ENCODE measurements at places on chromosomes 7 and 10.
A peak's percentile ranks its signal among the peaks of the same experiment; 100 is the strongest.

DNA sequence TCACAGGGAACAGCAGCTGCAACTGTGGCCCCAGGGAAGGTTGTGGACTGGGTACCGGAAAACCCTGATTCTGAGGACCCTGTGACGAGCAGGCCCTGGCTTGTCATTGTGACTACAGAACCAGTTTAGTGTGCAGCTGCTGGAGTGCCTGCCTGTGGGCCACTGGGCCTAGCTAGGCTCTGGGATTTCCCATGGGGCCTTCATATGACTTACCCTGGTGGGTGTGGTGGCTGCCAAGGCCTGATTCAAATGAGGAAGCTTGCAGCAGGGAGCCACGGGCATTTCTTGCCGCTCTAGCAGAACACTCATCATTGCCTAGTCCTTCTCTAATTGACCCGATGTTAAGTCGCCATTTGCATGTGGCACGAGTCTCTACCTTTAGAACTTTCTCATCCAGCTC, 14.7 kb upstream of the CAMK2G start:
- DNase-seq: peak; percentile 87

DNA sequence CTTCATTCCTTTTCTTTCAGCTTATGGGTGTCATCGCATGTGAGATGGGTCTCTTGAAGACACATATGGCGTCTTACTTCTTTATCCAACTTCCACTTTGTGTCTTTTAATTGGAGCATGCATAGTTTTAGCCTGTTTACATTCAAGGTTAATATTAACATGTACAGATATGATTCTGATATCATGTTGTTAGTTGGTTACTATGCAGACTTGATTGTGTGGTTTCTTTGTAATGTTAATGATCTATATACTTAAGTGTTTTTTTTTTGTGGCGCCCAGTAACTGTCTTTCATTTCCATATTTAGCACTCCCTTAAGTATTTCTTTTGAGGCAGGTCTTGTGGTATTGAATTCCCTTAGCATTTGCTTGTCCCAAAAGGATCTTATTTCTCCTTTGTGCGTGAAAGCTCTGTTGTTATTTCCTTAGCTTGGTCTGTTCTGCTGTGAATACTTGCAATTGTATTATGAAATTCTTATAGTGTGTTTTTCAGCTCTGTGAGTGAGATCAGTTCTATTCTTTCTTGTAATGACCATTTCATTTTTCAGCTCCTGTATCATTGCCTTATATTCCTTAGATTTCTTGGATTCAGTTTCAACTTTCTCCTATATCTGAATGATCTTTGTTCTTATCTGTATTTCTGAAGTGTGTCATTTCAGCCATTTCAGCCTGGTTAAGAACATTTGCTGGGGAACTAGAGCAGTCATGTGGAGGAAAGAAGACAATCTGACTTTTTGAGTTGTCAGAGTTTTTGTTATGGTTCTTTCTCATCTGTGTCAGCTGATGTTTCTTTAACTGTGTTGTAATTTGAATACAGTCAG, 88.4 kb downstream of the ABCA13 start:
- DNase-seq: no peak

DNA sequence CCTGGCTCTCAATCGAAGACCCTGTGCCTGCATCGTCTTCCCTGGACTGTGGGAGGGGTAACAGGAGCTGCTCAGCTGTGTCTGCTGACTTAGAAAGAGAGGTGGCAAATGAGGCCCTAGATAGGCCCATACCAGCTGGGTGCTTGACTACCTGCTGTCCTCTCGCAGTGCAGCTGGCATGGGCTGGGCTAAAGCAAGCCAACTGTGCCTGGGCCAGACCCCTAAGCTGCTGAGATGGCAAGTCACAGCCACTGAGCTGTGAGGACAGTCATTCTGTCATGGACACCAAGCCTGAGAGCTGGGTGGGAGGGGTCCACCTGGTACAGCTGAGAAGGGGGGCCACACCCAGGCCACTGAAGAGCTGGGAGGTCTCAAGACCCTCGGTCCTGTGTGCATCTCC, 45.8 kb upstream of the AQP1 start:
- no peak for DNase-seq

- peak; percentile 5 for DNase-seq
Measured at GRCh38 chr7:141649137-141649864, 52.7 kb downstream of the DENND11 start.

DNA sequence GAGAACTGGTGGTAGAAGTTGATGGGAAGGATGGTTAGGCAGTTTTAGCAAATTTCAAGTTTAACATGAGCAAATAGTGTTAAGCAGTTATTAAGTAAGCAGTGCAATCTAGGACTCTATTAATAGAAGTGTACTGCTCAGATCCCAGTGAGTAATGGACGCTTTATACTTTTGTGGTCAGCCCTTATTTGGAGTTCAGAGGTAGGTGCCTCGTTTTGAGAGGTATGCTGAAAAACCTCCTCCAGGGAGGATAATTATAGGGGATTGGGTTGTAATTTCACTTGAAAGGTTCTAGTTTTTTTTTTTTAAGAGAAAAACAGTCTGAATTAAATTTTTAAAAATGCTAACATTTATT, 33.5 kb upstream of the CCDC7 start:
- peak; percentile 46 for DNase-seq

- no peak for DNase-seq
Measured at GRCh38 chr7:70573071-70573661, 558.8 kb upstream of the GALNT17 start.

GRCh38 chr7:66627881-66628360, 760 bp upstream of the KCTD7 start:
- DNase-seq: no peak

DNA sequence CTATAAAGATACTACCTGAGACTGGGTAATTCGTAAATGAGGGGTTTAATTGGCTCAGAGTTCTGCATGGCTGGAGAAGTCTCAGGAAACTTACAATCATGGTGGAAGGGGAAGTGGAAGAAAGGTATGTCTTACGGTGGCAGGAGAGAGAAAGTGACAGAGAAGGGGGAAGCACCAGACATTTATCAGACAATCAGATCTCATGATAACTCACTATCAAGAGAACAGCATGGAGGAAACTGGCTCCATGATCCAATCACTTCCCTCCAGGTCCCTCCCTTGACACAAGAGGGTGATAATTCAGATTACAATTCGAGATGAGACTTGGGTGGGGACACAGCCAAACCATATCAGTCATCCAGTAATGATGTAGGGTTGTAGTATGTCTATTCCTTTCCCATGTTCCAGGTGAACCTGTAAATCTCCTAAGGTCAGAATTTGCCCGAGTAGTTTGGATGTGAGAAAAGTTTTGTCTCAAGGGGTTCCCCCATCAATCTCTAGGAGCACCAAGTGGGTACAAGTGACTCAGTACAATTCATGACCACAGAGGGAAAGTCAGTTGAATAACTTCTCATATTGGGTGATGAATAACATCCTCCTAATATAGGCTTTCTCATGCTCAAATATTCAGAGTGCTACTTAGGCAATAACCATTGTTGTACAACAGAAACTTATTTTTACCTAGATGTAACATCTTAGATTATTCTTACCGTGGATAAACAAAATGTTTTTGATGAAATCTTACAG, 39.7 kb upstream of the MTPN start:
- DNase-seq: no peak

- DNase-seq: peak; percentile 77
Measured at GRCh38 chr7:91940572-91941341, at the start of gene AKAP9. Gene AKAP9, plus strand, starts transcription at chr7:91940862. Its CDS starts 238 bp downstream, at chr7:91941100.

DNA sequence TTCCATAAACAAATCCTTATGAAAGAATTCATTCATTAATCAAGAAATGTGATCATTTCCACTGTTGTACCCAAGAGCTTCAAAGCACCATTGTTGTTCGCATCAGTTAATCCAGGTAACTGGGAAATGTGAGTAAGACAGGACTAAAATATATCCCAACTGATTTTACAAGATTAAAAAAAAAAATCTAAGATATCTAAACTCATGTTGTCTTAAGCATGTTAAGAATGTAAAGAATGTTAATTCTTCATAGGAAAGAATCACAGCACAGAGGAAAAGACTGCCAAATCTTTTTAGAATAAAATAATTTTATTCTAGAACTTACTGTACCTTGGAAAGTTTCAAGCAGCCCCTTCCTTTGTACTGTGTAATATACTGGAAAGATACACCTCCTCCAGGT, 16.4 kb downstream of the FZD1 start:
- peak; percentile 21 for DNase-seq

- DNase-seq: no peak
Measured at GRCh38 chr10:43199684-43200537, 61.7 kb downstream of the CSGALNACT2 start.

GRCh38 chr7:117322741-117323304, at the start of gene WNT2:
Gene WNT2, minus strand, starts transcription at chr7:117323058. Its CDS starts 69 bp downstream, at chr7:117322989.
- DNase-seq: peak; percentile 18

DNA sequence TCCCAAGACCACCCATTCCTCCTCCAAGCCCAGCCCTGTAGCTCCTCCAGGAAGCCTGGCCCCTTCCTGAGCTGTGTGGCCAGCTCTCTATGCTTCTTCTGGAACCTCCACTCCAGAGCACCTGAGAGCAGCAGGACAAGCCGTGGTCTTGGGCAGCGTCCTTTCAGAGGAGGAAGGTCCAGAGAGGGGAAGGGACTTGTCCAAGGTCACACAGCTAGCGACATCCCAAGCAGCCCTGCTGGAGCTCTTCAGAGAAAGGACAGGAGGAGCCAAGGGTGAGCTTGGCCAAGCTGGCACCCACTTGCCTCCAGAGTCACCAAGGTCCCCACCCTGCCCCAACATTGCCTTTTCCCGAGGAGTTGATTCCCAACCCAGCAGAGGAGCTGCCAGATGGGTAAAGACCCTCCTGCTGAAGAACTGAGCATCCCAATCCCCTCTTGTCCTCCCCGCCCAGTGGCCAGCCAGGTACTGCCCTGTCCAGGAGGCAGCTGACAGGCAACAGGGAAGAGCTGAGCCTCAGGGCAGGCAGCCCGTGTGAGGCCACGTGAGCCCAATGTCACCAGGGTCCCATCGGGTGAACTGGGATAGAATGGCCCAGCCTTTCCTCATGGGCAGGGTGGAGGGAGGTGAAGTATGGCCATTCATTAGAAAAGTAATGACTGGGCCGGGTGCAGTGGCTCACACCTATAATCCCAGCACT, 46.2 kb downstream of the UNC5B start:
- no peak for DNase-seq

DNA sequence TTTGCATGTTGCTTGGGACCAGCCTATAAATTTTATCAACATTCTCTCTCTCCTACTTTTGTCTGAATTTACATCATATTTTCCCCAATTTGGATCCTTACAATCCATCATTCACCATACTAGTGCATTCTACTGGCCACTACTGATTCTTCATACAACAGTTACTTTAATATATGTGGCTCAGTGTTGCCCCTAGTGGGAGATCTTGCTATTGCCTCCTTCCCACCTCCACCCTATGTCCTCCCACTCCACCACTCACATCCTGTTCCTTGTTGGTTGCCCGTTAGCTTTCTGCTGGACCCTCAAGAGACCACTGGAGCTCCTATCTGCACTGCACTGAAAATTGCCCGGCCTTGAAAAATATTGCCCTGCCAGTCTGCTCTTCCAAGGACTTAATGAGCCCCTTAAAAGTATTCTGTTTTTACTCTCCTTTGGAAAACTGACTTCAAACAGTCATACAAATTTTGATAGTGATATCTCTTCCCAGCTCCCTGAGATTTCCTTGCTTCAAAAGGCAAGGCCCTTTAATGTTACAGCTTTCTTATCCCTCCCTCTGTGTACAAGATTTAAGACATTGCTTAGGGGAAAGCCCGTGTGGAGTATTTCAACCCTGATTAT, 243.2 kb upstream of the TMEM229A start:
- DNase-seq: no peak

DNA sequence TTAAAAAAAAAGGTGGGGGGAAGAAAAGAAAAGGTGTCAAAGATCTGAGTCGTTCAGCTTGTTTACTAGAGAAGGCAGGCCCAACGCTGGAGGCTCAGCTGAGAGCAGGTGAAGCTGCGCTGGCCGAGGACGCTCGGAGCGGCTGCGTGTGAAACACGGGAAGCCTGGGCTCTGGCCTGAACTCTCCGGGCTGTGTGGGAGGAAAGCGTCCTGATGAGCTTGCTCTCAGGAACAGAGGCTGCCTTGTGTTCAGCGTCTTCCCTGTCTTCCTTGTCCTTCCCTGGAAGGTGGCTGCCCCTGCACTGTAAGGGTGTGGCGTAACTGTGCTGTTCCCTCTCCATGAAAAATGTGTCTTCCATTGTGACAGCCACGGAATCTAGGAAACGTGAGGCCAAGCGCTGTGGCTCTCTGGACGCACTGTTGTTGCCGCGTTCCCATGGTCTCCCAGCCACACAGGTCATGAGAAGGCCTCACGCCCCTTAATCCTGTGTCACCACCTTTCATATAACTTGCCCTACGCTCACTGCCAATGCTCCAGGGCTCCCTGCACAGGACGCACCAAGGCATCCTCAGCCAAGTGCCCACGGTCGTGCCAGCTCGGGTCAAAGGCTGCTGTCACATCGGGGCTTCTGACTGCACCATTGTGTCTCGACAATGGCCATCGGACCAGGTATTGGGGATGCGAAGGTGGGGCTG, 15.8 kb downstream of the IL15RA start:
- no peak for DNase-seq

- DNase-seq: no peak
Measured at GRCh38 chr7:7395785-7396184, 139.9 kb downstream of the COL28A1 start.

GRCh38 chr10:69474742-69475432, 23.6 kb downstream of the TSPAN15 start:
- peak; percentile 83 for DNase-seq

GRCh38 chr10:100076750-100077149, 4.9 kb downstream of the CPN1 start:
- DNase-seq: no peak

- no peak for DNase-seq
Measured at GRCh38 chr7:69090936-69091335, 507.3 kb upstream of the AUTS2 start.

- DNase-seq: no peak
Measured at GRCh38 chr10:3959370-3960325, 174.6 kb upstream of the KLF6 start.

DNA sequence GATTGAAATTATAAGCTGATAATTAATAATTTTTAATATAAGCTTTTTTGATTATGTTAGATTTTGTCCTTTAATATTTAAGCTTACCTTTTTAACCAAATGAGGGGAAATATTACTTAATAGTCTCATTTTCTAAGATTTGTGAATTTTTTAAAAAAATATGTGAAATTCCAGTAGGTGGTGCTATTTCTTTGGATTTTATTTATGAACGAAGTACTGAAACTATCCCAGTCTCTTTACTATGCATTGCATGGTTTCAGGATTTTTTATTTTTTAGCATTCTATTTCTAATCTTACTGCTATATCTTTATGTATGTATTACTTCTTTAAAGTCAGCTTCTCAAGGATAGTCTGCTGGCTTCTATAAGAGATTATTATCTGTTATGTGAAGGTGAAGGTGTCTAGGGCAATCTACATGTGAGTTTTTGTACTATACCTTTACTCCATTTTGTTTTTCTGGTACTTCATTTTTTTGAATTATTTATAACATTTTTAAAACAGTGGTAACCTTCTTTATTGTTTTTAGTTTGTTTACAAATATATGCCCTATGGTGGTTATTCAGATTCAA, 78.3 kb downstream of the ATRNL1 start:
- no peak for DNase-seq

DNA sequence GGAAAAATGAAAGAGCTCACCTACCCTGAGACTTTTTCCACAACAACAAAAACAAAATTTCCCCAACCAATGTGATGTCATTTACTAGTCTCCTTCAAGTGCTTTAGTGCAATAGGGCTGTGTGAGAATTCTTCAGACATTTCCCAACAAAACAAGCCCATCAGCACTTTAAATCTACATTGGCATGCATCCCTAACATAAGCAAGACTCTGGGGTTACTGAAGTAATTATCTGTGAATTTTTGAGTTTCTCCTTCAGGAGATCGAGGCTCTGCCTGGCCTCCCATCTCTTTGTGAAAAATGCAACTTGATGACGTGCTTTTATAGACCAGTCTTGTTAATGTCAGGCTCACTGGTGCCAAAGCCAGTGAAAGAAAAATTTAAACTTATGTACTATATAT, 255.6 kb downstream of the GFRA1 start:
- DNase-seq: no peak

- no peak for DNase-seq
Measured at GRCh38 chr7:158239290-158239981, 348.2 kb downstream of the PTPRN2 start.

All from fibroblast of skin of right biceps (primary cell).